ENCODE measurements at places on chromosomes 2 and 18.

DNA sequence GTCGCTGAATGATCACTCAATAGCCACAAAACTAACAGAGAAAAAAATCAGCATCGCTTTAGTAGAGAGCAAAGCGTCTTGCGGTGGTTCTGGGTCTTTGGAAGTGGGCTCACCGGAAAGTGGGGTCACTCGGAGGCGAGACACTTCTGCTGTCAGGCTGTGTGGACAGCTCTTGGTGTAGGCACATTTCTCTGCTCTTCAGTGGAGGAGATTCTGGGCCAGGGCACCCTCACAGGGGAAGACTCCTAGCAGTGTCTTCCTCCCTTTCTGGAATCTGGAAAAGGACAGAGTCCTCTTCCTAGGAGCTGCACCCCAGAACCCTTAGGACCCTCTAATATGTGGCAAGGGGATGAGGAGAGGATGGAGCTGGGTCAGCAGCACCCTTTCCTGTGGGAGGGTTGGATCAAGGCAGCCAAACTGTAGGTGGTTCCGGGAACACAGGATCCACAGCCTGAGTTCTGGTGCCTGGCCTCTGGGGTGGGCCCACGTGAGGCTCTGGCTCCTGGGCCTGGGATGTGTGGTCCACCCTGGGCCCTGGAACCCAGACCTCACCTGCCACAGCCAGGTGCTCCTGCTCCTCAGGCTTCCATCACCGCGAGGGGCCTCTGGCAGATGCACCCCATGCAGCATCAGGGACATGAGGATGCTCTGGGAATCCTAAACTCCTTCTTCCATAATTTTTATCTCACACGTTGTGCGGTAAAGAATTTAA, 25.1 kb downstream of the GPR35 start:
- no peak for DNase-seq

GRCh38 chr2:121483021-121483420, 47.7 kb upstream of the RNU4ATAC start:
- DNase-seq, result no peak

GRCh38 chr18:48558248-48558647, 19.4 kb downstream of the CTIF start:
- DNase-seq, result no peak

GRCh38 chr18:8607776-8608742, 1.2 kb upstream of the RAB12 start:
- no peak for DNase-seq

- no peak for DNase-seq
Measured at GRCh38 chr2:9105601-9106337, 100.8 kb upstream of the ASAP2 start.

DNA sequence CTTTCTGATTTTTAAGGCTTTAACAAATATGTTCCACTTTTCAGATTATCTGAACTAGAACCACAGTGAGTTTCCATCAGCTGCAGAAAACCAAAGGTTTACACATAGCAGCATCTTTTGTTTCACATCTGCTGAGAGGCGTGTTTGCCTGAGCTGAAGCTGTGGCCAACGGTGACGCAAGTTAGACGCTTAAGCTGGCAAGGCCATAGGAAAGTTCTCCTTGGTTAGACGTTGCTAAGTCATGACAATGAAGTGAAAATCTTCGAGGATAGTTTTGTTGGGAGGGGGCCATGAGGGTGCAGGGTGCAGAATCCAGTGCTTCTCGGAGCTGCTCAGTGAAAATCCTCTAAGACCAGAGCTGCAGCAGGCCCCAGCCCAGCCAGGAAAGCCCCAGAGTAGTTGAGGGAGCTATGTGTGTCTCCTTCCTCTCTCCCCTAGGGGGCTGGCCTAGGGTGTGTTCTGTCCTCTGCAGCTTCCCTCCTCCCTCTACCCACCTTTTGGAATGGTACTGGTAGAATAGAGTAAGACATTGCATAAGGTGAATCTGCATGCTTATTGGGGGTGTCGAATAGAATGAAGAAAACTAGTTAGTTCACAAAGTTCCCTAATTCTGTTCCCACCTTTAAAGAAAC, 105.4 kb downstream of the FHOD3 start:
- DNase-seq, result no peak

- DNase-seq, result peak; percentile 33
Measured at GRCh38 chr2:241011751-241012510, 13.5 kb downstream of the SNED1 start.

DNA sequence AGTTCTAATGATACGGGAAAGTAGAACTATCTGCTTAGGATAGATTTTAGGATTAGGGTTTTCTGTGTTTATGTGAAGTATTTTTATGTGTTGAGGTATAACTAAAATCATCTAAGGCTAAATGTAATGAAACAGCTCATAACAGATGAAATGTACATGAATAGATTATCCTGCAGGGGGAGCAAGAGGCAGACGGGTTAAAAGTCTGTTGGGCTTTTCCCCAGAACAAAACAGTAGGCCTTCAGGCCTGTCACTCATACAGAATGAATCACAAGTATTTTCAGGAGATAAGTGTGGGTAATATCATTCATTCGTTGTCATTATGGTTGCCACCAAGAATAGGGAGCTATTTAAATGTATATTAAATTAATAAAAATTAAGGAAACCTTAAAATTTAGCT, 107.9 kb upstream of the IL1R2 start:
- no peak for DNase-seq

DNA sequence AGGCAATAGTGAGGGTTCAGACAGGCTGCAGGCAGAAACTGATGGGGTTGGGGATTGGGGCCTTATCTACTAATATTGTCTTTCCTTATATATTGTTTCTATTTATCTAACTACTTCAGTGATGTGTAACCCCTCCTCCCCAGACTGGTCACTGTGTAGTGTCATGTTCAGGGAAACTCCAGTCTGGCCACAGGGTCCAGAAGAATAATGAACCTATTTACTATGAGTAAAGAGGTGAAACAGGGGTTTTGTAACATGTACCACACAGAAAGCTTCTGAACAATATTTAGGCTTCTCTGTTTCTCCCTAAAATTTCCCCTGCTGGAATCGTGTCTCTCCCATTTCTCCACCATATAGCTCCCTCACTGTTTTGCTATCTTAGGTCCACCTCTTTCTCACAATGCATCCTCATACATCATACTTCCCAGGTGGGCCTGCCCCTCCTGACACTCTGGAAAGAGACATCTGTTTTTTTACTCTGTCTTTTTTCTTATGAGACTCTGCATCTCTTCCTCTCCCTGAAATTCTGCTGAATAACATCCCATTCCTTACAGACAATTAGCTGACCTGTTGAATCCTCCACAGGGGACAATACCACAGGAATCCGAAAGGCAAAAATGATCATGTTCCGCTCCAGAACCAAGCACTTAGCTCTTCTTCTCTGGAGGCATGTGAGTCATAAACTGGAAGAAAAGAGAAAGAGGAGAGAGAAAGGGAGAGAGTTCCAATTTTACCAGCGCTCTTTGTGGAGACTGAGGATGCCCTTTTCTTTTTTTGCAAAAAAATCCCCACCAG, 154.8 kb downstream of the ZEB2 start:
- DNase-seq, result no peak

- no peak for DNase-seq
Measured at GRCh38 chr2:2843969-2844548, 513.0 kb upstream of the MYT1L start.

DNA sequence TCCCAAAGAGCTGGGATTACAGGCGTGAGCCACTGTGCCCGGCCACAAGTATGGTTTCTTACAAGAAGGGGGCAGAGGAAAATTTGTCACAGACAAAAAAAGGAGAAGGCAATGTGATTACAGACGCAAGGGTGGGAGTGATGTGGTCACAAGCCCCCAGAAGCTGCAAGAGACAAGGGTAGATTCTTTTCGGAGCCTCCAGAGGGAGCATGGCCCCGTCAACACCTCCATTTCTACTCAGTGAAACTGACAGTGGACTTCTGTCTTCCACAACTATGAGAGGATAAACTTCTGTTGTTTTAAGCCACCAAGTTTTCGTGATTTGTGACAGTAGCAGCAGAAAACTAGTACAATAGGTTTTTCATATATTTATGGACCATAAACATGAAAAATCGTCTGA, 2.1 kb upstream of the TCF7L1 start:
- no peak for DNase-seq

DNA sequence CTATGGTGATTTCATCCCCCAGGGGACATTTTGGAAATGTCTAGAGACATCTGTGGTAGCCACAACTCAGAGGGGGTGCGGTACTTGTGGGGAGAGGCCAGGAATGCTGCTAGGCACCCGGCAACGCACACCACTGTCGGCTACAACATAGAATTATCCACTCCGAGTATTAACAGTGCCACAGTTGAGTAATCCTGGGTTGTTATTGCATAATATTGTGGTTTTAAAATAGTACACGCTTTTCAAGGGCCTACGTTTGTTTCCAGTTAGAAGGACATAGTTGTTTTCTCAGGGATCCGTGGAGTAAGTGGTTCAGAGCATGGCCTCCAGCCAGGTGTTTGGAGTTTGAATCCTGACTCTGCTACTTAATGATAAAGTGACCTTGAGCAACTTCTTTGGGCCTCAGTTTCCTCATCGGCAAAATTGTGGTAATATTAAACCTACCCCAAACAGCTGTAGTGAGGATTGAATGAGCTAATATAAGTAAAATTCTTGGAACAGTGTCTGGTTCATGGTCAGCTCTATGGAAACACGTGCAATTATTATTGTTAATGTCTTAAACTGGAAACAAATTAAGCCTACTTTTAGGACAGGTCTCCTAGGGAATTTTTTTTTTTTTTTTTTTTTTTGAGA, 24.5 kb downstream of the CYP27A1 start:
- DNase-seq, result no peak
